Amygdala (tissue), 56 donors: ENCODE measurements at places on chromosomes 12 and 14.

DNA sequence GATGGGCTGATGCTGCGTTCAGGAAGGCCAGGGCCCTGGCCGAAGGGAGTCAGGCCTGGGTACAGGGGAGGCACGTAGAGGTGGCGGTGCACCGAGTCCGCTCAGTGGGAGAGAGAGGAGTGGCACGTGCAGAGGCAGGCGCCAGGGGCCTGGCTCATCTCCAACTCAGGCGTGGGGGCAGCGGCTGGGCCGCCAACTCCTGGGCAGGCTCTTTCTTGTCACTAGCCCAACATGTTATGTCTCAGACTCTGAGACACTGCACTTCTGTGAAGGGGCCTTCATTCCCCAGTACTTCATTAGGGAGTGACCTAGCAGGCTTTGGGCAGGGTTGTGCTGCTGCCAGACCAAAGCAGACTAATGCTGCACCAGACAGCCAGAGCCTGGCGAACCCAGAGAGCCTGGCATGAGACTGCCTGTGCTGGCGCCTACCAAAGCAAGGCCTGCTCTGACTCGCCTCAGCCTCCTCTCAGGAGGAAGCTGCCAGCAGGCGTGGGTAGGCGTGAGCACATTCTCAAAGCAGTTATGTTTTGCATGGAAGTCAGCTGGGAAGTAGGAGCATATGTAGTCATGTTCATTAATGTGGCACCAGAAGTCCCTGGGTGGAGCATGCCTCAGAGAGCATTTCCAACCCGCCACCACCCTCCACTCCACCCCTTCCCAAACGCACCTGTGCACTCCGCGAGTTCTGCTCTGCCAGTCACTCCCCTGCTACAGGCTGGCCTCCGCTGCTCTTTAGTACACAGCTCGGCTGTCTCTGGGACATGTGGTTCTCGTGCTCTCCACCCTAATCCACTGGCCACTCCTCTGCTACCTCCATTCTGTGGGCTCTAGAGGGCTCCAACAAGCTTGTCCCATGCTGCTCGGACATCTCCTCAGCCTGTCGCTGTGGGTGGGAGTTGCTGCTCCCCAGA, 9.7 kb downstream of the CKB start:
- peak; percentile 80 for DNase-seq

GRCh38 chr12:98772818-98773217, 127.7 kb downstream of the APAF1 start:
- no peak for DNase-seq

DNA sequence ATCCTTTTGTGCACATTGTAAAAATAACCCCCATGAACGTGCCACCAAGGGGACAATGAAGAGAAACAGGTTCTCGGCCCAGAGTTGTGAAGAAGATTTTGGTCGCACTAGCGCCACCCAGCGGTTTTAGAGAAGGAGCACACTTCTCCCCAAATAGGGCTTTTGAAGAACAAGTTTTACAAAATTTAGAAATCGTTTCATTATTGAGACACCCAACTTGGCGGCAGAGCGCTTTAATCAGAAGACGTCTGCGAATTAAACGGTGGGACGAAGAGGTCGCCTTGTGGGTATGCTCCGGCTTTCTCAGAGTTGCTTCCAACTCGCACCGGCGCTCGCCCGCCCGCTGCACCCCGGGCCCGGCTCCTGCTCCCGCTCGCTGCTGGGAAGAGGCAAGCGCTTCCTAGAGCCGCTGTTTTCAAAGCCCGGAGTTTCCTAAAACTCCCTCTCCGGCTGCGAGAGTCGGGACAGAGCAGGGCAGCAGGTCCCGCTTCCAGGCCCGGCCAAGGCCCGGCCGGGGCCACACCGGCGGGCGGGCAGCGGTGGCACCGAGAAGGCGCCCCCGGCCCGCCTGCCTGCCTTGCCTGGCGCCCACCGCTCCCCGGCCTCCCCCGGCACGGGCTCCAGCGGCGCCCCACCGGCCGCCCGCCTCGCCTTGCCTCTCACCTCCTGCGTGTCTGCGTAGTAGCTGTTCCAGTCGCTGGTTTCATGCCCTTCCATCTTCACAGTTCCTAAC, 645 bp downstream of the FOXA1 start:
- DNase-seq, result no peak

- no peak for DNase-seq
These were observed 394.0 kb upstream of the SYT1 start for GRCh38 chr12:78470354-78471195.

- no peak for DNase-seq
These were observed 723.8 kb downstream of the BCL11B start for GRCh38 chr14:98548071-98548686.

DNA sequence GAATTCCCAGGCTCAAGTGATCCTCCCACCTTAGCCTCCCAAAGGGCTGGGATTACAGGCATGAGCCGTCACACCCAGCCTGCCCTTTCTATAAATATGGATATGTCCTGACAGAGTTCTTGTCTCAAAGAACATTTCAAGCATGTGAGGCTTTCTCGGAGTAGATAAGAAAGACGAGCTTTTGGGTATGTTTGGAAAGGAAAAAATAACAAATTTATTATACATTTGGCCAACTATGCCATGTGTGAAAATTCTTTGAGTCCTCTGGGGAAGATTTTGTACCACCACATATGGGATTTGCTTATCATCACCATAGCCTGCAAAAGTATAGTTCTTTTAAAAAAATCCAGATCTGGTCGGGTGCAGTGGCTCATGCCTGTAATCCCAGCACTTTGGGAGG, 23.7 kb upstream of the MYBPC1 start:
- no peak for DNase-seq
